ENCODE measurements at places on chromosomes 4 and X. TPM values are rescaled to one million over a fixed set of nuclear protein-coding genes. Genes with fewer than 3 reads are reported as not detected.

- no peak overlapping the region for H3K27ac ChIP-seq
- H3K36me3 ChIP-seq, result no peaks in the 10 kb centered on the region
- H3K4me3 ChIP-seq, result no peak overlapping the region
- no peaks in the 10 kb centered on the region for H3K4me1 ChIP-seq
Observed at GRCh38 chrX:108199691-108200090, 108.1 kb downstream of the ATG4A start.

Gene TGIF2LX
- total RNA-seq, result not detected

Gene CPEB2
- 14.0 TPM for total RNA-seq

Gene CXCL10
- total RNA-seq, result not detected

GRCh38 chrX:120749141-120749846 lies 119.4 kb upstream of the C1GALT1C1 start:
- H3K4me1 ChIP-seq, result no peaks in the 10 kb centered on the region
- DNase-seq, result no peak
- H3K4me3 ChIP-seq, result no peak overlapping the region

Gene HTR2C
- total RNA-seq, result not detected

DNA sequence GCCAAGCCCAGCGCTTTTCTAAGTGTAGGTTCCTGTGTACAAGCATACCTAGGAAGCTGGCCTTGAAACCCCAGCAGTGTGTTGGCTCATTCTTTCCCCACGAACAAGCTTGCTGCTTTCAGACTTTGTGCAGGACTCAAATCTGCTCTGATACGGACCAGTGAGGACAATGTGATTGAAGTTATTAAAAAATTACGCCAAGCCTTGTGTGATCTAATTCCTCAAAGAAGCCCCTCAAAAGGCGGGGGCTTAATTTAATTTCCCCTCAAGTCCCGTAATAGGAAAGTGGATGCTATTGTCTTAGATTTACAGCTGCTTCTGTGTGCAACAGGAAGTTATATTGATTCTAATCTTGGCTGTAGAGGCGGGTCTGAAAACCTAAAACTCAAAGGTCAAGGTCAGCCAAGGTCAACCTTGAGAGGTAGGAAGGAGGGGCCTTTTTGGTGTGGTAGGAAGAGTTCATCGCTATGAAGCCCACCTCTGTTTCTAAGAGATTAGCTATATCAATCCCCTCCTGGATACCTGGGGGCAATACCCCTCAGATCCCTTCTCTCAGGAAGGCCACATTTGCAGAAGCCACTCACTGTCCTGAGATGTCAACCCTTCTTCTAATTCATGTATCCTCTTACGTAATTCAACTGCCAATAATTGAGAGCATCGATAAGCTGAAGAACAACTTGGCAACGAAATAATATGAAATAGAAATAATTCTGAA lies 45.1 kb downstream of the TBC1D9 start:
- DNase-seq, result no peak
- no peaks in the 10 kb centered on the region for H3K27me3 ChIP-seq
- H3K4me1 ChIP-seq, result no peaks in the 10 kb centered on the region
- H3K4me3 ChIP-seq, result no peak overlapping the region

GRCh38 chr4:12319765-12320164 lies 891.1 kb upstream of the HS3ST1 start:
- no peak overlapping the region for H3K4me3 ChIP-seq
- H3K36me3 ChIP-seq, result no peaks in the 10 kb centered on the region
- no peak overlapping the region for H3K27ac ChIP-seq
- no peak for DNase-seq
- H3K4me1 ChIP-seq, result no peaks in the 10 kb centered on the region

DNA sequence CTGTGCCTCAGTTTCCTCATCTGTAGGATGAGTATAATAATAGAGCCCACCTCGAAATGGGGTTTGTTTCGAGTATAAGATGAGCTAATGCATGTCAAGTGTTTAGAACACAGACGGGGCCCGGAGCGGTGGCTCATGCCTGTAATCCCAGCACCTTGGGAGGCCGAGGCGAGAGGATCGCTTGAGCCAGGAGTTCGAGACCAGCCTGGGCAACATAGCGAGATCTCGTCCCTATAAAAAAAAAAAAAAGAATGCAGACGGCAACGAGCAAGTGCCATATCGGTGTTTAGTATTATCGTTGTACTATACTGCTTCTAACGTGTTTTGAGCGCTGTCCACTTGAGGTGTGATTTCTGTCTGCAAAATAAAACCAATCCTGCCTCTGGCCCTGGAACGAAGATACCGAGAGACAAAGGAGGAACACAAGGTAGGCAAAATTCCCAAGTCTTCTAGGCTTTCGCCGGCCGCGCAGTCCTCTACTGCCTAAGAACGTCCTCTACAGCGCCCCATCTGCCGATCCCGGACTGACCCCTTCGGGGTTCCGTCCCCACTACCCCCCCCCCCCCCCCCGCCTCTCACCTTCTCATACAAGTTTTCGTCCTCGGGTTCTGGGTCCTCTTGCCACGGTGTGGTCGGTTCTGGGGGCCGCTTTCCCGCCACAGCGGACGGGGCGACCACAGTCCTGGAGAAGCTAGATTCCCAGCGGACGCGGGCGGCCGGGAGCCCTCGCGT lies 442 bp downstream of the NDUFB11 start:
- H3K4me3 ChIP-seq, result peak overlapping the region; percentile 76
- no peaks in the 10 kb centered on the region for H3K27me3 ChIP-seq
- peak overlapping the region; percentile 91 for H3K27ac ChIP-seq
- DNase-seq, result peak; percentile 76

- no peak overlapping the region for H3K4me3 ChIP-seq
- H3K27me3 ChIP-seq, result no peaks in the 10 kb centered on the region
- H3K4me1 ChIP-seq, result peaks cover 7% of the 10 kb centered on the region
- no peaks in the 10 kb centered on the region for H3K36me3 ChIP-seq
- DNase-seq, result no peak
Observed at GRCh38 chrX:16826207-16826606, 39.9 kb downstream of the TXLNG start.

Gene ZRSR2
- total RNA-seq, result 8.3 TPM
